ENCODE measurements at places on chromosomes 5 and 9.
A peak's percentile ranks its signal among the peaks of the same experiment; 100 is the strongest.

DNA sequence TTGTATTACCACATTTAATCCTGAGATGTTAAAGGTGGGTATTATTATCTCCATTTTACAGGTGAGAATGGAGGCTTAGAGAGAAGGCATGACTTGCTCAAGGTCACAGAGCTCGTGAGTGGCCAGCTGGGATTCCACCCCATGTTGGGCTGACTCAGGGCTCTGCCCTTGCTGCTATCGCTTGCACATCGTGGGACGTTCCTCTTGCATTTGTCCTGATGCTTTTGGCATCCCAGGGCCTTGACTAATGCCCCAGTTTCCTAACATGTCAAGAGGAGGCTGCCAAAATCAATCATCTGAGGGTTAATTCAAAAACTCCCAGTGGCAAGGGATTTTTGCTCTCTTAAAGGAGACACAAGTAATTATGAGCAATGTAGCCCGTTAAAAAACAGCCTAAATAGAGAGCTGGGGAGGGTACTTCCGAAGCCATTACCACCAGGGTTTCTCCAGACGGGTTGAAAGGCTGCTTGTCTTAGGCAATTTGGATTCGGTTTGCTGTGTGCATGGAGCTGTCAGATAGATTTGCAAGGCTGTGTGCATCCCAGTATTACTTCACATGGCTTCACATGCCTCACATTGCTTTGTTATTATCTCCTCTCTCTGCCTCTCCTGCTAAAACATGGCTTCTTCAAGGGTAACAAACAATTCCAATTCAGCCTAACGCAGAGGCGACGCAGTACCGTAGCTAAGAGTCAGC is 347.4 kb downstream of the DRD1 start:
- DNase-seq = no peak

- peak; percentile 73 for DNase-seq
Measured at GRCh38 chr5:135944967-135945560, 9.7 kb downstream of the LECT2 start.

DNA sequence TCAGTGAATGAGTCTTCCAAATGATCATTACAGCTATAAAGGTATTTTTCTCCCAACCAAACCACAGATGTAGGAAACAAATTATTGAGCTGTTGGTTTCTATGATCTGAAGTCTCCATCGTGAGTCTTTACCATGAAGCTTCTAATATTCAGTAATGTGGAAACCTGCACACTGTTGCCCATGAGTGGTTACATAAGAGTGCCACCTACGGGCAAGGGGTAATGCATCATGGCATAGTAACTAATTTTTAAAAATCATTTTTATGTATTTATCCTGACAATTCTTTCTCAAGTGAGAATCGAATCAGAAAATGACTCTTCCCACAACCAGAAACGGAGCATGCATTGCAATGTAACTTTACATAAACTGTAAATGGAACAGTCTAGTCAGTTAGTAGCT is 282.5 kb upstream of the SMARCA2 start:
- DNase-seq = no peak

DNA sequence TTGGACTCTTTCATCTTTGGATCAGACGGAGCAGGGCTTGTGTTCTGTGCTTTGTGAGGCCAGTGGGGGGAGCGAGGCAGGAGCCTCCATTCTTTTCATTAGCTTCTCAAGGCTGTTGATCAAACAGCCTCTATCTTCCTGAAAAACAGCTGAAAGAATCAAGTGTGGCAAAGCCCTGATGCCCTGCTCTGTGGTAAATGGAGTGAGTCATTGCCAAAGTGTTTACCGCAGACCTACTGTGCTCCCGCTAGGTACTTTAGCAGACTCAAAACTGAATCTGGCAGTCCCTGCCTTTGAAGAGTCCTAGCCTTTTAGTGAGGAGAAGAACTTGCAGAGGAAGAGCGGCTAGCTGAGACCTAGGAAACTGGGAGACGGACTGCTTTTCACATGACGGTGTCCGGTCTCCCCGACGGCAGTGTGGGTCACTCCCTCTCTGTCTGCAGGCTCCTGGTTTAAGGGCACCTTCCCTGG is 3.3 kb downstream of the ANKRD33B start:
- no peak for DNase-seq

GRCh38 chr5:67510204-67510603 is 313.6 kb upstream of the CD180 start:
- DNase-seq = no peak

DNA sequence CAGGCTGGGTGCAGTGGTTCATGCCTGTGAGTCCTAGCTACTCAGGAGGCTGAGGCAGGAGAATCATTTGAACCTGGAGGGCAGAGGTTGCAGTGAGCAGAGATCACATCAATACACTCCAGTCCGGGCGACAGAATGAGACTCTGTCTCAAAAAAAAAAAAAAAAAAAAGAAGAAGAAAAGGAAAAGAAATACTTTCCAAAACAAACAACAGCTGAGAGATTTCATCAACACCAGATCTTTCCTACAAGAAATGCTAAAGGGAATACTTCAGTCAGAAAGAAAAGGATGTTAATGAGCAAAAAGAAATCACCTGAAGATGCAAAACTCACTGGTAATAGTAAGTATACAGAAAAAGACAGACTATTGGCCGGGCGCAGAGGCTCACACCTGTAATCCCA is 8.4 kb downstream of the CCIN start:
- no peak for DNase-seq

- DNase-seq = no peak
Measured at GRCh38 chr9:108980893-108981292, 32.4 kb downstream of the CTNNAL1 start.

- DNase-seq = no peak
Measured at GRCh38 chr9:78278177-78278777, 18.6 kb upstream of the PSAT1 start.

GRCh38 chr9:87029905-87030304 is 82.6 kb upstream of the GAS1 start:
- DNase-seq = no peak

DNA sequence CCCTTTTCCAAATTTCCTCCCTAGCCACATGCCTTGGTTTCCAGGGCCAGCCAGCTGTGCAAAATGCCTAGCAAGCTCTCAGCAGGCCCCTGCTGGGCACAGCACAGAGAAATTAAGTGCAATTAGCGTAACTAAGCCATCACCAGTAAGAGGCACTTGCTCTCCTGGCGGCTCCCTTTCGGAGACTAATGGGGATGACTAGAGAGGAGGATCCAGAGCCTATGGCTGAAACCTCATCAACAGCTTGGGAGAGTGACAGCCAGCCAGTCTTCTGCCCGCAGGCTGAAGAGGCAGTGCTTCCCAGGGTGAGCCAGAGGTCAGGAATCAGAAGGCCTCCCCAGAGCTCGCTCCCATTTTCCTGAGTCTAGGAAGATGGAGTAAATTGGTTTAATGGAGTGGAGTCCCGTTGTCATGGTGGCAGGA is 108.4 kb downstream of the KCNIP1 start:
- DNase-seq = no peak

- DNase-seq = no peak
Measured at GRCh38 chr9:124009531-124010217, 1.9 kb upstream of the LHX2 start.

GRCh38 chr9:81609782-81610739 is 79.3 kb downstream of the TLE1 start:
- peak; percentile 10 for DNase-seq

- no peak for DNase-seq
Measured at GRCh38 chr5:58965677-58966414, 383.0 kb downstream of the RAB3C start.

- no peak for DNase-seq
Measured at GRCh38 chr5:143448518-143448917, 45.0 kb upstream of the NR3C1 start.

DNA sequence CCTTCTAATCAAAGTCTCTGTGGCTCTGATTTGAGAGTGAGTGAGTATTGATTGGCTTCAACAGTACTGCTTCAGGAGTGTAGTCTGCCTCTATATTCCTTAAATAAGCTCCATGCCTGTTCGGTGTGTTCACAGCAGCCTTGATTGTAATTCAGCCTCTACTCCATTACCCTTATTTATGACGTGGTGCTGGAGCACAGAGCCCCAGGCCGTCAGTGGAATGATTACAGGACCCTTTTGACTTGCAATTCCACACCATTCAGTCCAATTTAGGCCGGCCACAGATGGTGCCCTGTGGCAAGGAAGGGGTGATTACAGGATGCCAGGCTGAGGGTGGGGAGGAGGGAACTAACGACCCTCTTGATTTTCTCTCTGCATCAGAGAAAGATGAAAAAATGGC is 110.3 kb downstream of the ASTN2 start:
- peak; percentile 28 for DNase-seq

DNA sequence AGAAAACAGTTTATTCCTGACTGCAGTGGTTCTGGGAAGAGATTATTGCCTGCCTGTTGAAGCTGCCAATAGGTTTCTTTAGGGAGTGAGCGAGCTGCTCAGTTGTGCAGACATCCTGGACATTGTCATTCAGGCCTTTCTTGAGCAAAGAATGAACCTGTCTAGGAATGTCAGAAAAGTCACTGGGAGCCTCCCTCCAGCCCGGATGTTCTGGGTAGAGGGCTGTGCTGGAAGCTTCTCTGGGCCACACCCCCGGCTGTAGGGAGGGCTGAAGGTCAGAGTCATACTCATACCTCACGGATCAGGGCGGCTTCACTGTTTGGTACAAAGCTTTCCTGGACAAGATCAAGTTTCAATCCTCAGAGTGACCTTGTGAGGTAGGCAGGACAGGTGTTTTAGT is 33.4 kb upstream of the TBC1D2 start:
- no peak for DNase-seq

DNA sequence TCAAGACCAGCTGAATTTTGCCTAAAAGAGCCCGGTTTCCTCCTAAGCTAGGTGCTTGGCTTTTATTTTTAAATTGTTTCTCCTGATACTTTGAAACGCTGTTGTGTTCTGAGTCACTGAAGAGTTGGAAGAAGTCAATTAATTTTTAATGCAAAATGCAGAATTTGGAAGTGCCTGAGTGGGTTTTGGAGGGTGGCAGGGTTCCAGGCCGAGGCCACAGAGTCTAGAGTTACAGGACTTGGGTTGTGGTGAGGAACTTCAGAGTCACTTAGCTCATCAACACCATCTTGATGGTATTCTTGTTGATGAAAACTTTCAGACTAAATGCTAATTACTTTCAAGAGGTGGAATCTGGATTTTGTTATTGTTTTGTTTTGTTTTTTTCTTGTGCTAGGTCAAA is 130.6 kb downstream of the PDZD2 start:
- no peak for DNase-seq

DNA sequence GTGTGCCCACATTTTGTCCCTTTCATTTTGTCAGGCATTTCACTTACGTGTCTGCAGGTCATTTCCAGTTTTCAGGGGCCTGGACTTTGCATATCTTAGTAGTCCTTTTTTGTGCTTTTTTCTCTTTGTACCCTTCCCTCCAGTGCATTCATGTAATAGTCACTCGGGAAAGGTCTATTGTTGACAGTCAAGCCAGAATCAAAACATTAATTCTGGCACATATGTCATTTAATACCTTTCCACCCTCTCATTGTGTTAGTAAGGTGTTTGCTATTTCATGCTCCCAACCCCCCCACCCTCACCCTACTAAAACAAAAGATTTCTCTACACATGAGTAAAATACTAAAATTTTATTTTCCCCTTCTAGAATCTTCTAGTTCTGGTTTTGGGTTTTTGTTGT is 42.7 kb downstream of the UGCG start:
- DNase-seq = no peak

GRCh38 chr5:91541696-91542095 is 158.6 kb upstream of the ARRDC3 start:
- no peak for DNase-seq

GRCh38 chr5:135264451-135265440 is 134.3 kb downstream of the MACROH2A1 start:
- DNase-seq = no peak

- no peak for DNase-seq
Measured at GRCh38 chr5:140647042-140647419, 399 bp downstream of the NDUFA2 start.

DNA sequence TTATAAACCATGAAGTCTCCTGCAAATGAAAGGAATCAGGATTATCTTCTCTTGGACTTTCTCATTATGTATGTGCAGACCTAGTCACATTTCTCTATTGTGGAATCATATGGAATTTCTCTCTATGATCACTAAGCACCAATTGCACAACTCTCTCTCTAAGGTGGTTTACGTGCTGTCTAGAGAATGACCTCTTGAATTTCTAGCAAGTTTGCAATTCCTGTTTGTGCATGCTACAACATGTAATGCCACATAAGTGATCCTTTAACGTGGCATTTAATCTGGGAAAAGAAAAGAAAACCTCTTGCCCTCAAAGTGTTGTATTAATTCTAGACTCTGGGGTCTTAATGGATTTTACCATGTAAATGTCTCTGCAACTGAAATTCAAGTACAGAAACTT is 5.0 kb upstream of the PPP2R2B start:
- no peak for DNase-seq

DNA sequence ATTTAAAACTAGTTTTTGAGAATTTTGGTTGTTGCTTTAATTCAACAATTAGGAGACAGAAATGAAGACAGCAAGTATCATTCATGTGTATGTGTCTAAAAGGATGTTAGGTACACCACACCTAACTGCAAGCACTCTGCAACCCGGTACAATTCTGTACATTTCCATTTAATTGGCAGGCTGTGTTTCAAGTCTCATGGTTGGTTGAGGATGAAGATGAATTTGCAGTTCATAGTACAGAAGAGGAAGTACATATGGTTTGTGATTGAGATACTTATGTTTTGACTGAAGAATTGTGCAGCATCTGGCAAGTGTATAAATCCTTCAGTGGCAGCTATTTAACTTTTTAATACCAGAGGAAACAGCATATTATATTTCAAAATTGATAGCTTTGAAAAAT is 628.7 kb upstream of the ZNF608 start:
- no peak for DNase-seq

- no peak for DNase-seq
Measured at GRCh38 chr5:42851481-42851880, 39.8 kb upstream of the SELENOP start.

- DNase-seq = peak; percentile 5
Measured at GRCh38 chr5:33470544-33470943, 29.8 kb downstream of the TARS1 start.

DNA sequence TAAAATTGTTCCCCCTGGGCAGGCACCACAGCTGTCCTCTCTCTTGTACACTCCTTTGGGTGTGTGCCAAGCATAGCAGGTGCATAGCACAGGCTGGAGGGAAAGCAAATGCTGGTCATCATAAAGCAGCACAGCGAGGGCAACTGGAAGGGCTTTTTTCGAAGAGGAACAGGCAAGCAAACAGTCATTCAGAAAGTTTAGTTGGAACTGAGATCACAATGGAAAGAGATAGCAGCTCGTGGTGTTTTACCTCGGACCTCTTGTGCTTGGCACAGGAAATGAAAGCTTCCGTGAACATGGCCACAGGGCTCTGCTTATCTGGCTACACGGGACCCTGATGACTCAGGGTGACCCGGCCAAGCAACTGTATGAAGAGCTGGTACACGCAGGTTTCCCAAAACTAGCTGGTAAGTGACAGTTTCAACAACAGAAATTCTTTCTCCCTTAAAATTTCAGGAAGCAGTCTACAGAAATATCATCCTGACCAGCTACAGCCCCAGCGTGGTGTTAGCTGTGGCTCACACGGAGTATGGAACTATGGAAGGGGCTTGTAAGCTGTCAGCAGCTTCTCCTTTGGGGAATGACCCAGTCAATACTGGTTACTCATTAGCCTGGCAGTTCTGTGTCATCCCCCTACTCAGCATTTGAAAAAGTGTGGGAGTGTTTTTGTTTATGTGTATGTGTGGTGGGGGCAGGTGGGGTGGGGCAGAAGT is 48.1 kb downstream of the POC5 start:
- peak; percentile 54 for DNase-seq

All from G401 (cell line).